ENCODE measurements at places on chromosomes 6 and 20.

GRCh38 chr6:97068211-97068610 lies 143.7 kb downstream of the KLHL32 start:
- no peak for DNase-seq

GRCh38 chr6:154478021-154478700 lies 32.3 kb downstream of the CNKSR3 start:
- DNase-seq: no peak

DNA sequence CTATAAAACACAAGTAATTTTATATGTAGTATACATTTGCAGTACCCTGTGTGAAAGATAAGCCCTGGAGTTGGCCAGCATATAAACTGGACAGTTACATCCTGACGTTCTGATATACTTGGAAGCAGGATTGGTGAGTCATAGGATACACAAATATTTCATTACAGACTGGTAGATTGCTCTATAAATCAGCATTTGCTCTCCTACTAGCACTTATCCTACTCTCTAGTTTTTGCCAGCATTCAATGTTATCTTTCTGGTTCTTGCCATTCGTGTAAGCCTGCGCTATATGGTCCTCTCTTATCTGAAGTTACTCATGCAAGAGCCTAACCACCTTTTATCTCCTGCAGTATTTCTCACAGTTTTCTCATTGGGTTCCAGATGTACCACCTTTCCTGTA lies 680.2 kb upstream of the MMS22L start:
- DNase-seq: no peak

- DNase-seq: no peak
Measured at GRCh38 chr6:11121851-11122250, 10.3 kb upstream of the ERVFRD-1 start.

GRCh38 chr6:51594981-51595380 lies 492.4 kb downstream of the PKHD1 start:
- no peak for DNase-seq

DNA sequence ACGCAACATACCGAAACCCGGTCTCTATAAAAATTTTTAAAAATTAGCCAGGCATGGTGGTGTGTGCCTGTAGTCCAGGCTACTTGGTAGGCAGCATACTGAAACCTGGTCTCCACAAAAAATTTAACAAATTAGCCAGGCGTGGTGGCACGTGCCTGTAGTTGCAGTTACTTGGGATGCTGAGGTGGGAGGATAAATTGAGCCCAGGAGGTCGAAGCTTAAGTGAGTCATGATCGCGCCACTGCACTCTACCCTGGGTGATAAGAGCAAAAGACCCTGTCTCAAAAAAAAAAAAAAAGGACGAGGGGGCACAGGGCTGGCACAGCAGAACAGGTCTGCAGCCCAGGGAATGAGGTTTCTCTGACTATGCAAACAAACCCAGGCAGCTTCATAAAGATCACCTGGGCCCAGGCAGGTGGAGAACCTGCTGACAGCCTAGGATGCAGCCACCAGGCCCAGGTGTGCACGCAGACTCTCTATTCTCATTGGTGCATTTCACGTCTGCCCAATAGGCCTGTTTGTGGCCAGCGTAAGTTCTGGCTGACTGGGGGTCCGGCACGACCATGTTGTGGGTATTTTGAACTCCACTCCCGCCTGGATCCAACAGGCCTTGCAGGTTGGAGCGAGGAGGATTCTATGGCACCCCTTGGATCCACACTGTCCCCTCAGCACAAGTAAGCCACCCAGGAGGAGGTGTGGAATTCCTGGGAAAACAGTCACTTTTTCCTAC lies 204.5 kb downstream of the PREX1 start:
- no peak for DNase-seq

- no peak for DNase-seq
Measured at GRCh38 chr6:159594750-159595117, 98.3 kb downstream of the SOD2 start.

DNA sequence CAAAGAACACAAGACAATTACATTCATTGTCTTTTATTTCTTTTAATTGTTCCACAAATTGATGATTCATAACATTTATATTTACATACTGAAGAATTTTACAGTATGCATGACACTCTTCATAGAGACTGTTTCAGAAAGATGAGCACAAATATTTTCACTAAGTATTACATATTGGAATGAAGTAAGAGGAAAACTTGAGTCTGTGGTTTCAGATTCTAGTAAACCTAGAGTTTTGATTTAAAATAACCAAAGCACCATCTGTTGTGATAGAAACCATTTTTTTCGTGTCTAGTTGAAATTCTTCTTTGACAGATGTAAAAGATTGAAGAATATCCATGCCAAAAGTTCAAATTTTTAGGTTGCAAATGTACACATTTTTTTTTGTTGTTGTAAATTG lies 32.1 kb upstream of the OPN5 start:
- DNase-seq: no peak

DNA sequence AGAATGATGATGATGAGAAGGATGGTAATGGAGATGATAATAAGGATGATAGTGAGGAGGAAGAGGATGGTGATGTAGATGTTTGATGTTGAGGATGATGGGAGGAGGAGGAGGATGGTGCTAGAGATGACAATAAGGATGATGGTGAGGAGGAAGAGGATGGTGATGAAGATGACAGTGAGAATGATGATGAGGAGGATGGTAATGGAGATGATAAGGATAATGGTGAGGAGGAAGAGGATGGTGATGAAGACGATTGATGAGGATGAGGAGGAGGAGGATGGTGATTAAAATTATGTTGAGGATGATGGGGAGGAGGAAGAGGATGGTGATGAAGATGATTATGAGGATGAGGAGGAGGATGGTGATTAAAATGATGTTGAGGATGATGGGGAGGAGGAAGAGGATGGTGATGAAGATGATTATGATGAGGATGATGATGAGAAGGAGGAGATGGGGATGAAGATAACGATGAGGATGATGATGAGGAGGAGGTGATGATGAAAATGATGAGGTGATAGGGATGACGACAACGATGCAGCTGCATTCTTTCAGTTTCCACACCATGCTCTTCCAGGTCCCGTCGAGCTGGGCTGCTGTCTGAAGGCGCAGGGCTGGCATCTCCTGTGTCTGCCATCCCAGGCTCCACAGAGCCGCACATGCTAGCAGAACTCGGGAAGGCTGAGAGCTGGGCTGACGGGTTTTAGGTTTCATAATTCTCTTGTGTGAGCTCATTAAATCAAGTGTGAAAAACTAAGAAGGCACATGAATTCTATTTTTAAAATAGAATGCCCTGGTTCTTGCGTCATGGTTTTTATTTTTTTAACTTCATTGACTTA lies 274.9 kb downstream of the SMOC2 start:
- no peak for DNase-seq

Data from H9 (cell line).